ENCODE measurements at places on chromosomes 7 and 10.
A peak's percentile ranks its signal among the peaks of the same experiment; 100 is the strongest.

DNA sequence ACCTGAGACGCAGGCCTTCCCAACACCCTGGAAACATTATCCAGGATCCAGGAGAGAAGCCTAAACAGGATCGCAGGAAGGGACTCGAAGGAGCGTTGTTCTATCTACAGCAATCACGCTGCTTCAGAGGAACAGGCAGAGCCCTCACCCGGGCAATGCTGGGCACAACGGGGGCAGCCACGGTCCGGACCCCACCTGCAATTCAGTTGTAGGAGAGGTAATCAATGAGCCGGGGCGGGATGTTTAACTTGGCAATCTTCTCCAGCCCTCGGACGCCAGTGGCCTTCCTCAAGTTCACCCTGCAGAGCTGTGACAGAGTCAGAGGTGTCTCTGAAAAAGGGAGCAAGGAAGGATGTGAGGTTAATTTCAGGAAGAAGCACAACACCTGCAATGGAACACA is 25.9 kb downstream of the ASB13 start:
- DNase-seq: no peak

GRCh38 chr7:139576179-139576973 is 52.9 kb downstream of the CLEC2L start:
- no peak for DNase-seq

DNA sequence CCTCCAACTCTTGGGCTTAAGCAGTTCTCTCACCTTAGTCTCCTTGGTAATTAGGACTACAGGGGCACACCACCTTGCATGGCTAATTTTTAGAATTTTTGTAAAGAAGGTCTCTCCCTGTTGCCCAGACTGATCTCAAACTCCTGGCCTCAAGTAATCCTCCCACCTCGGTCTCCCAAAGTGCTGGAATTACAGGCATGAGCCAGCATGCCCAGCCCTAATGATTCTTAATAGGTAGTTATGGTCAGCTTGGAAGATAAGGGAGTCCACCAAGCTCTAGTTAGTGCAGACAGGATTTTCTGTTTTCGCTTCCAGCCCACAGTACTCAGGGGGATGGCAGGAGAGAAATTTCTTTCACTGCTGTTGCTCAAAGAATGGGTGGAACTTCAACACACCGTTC is 127.9 kb upstream of the PLXDC2 start:
- DNase-seq: no peak

GRCh38 chr7:157266272-157266671 is 70.5 kb upstream of the DNAJB6 start:
- DNase-seq: no peak

DNA sequence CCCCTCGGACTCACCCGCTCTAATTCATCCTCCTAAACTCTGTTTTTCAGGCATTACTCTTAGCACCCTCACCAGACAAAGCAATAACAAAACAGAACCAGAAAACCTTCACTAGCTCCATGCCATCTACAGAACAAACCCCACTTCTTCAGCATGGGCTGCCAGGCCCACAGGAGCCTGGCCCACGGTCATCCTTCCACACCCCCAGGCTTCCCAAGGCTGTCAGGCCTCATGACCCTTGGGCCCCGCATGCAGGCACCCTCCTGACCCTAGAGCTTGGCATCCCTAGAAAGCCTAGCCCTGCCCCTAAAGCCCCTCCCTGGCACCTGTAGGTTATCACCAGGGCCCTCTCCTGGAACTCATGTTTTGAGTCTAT is 59.6 kb downstream of the PRKAG2 start:
- DNase-seq: no peak

- DNase-seq: no peak
Observed at GRCh38 chr10:19811540-19811939, 4.7 kb upstream of the PLXDC2 start.

GRCh38 chr7:150415161-150416153 is 35.0 kb upstream of the GIMAP8 start:
- no peak for DNase-seq

GRCh38 chr7:74656441-74656836 is 1.1 kb upstream of the GTF2I start:
- DNase-seq: peak; percentile 70

DNA sequence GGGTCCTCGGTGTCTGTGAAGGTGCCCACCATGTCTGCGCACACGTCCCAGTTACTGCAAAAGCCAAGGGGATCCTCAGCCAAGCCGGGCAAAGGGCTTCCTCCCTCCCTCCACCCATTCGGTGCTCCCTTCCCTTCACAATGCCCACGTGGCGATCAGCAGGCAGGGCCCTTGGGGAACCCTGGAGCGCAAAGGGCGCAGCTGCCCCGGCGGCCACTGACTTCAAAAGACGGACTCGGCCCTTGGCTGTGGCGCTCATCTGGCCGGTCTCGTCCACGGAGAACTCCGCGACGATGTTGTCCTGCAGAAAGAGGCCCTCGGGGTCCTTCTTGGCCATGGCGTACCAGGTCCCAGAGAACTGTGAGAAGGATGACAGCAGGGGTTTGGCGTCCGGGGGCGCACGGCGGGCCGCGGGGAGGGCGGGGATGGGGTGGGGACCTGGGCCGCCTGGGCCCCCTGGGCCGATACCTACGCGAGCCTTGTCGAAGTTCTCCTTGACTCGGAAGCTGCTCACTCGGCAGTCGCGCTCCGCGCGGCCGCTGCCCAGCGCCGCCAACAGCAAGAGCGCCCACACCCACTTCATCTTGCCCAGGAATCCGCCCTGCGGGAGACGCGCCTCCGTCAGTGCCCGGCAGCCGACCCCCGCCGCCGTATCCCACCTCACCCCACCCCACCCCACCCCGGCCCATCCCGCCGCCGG is 439 bp downstream of the RBP4 start:
- peak; percentile 55 for DNase-seq

GRCh38 chr10:31622978-31623377 is 304.0 kb downstream of the ZEB1 start:
- peak; percentile 79 for DNase-seq

GRCh38 chr7:11699666-11700065 is 132.3 kb downstream of the THSD7A start:
- no peak for DNase-seq

GRCh38 chr7:82179311-82179710 is 264.3 kb downstream of the CACNA2D1 start:
- DNase-seq: no peak

- DNase-seq: no peak
Observed at GRCh38 chr10:62049624-62050345, 148.3 kb downstream of the ARID5B start.

GRCh38 chr7:132398253-132398925 is 177.9 kb downstream of the PLXNA4 start:
- DNase-seq: no peak

DNA sequence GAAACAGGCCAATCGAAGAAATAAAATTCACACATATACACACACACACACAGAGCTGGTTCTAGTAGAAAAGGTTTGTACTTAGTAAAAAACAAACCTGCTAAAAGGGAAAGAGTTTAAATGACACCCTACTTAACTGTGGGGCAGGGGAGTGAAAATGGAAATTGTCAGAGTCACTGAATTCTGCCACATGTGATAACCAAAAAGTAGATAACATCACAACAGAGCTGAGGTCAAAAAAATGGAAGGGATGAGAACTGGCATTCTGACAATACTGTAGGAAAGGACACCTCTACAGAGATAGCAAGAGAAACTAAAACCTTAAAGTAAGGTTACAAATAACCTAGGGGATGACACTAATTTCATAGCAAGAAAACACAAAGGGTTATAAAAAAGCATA is 74.6 kb downstream of the CACUL1 start:
- DNase-seq: no peak

- DNase-seq: no peak
Observed at GRCh38 chr7:45610660-45611299, 36.6 kb downstream of the ADCY1 start.

- DNase-seq: peak; percentile 74
Observed at GRCh38 chr10:125016611-125017202, 74.8 kb downstream of the ZRANB1 start.

DNA sequence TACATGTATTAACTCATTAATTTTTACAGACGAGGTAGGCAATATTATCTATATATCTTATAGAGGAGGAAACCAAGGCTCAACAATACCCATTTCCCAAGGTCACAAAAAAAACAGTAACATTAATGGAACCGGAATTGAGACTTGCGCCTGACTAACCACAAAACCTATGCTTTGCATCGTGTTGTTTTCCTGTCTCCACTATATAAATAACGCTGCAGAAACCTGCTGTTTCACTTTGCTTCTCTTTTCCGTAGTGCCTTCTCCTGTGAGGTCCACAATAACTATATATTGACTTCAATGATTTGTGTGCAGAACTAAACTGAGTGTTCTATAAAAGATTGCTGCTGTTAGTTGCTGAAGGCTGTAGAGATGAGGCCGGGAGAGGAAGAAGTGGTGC is 97.7 kb upstream of the RPA3 start:
- no peak for DNase-seq

GRCh38 chr10:65891073-65891981 is 1034.5 kb upstream of the LRRTM3 start:
- DNase-seq: no peak

GRCh38 chr10:51023636-51024035 is 50.7 kb upstream of the PRKG1 start:
- DNase-seq: no peak

DNA sequence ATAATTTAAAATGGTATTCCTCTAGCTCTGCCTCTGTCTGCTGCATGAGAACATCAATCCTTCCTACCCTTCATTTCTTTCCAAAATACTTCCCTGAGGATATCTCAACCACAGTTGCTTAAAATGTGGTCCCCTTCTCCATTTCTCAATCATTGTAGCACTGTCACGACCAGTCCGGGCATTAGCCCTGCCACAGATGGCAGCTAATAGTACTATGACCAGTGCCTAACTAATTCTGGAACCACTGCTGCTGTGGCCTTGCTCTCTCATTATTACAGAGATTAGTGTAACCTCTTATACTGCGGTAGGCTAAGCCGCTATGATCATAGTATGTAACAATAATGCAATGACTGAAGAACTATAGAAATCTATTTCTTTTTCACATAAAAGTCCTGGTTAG is 66.0 kb downstream of the REEP3 start:
- DNase-seq: no peak

GRCh38 chr10:82661701-82662100 is 786.7 kb downstream of the NRG3 start:
- DNase-seq: no peak

GRCh38 chr10:71494980-71495381 is 98.3 kb downstream of the CDH23 start:
- DNase-seq: no peak

DNA sequence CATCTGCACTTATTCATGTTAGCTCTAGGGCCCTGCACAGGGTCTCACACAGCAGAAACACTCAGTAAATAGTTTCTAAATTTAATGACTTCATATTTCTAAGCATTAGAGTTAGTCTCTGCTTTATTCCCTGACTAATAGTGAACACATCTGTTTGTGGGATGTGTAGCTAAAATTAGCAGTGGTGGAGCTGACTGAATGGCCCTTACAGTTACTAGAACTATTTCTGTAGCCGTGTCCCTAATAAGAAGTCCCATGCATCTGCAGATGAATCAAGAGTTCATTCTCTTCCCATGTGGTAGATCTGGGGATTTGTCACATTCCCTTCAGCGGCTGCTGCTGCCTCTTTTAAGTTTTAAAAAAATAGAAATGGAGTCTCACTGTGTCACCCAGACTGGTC is 11.7 kb downstream of the MAP3K8 start:
- DNase-seq: no peak

- DNase-seq: no peak
Observed at GRCh38 chr7:5774136-5774535, 7.3 kb downstream of the RNF216 start.

GRCh38 chr7:146417176-146417575 is 300.6 kb downstream of the CNTNAP2 start:
- no peak for DNase-seq

- DNase-seq: no peak
Observed at GRCh38 chr10:75186310-75186709, 24.3 kb upstream of the VDAC2 start.
